ENCODE measurements at places on chromosomes 2 and 18.

DNA sequence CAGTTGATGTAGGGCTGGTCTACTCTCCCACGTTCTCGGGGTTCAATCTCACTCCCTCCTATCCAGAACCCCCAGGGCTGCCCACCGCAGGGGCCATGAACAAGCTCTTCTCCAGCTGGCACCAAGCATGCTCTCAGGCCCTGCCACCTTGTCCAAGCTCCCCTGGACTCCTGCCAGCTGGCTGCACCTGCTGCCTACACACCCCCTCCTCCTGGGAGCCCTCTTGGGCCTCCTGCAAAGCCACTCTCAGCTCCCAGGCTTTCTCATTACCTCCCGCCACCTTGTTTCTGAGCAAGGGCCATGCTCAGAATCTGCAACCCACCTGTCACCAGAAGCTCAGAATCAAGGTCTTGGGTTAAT lies 56.0 kb downstream of the HDAC4 start:
- DNase-seq: no peak

- no peak for DNase-seq
Measured at GRCh38 chr2:216774180-216774579, 78.8 kb upstream of the IGFBP5 start.

DNA sequence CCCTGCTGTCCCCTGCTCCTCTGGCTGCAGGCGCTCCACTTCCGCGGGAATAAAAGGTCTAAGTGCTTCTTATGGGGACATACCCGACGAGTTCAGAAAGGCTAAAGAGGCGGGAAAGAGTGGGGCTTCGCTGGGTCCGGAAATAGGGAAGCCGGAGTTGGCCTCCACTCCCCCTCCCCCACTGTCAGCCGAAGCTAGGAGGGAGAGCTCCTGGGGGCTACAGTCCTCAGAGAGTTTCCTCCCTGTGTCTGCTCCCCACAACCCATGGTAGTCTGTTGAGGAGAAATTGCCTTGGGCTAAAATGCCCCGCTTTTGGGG lies 7.2 kb downstream of the GAD1 start:
- peak; percentile 18 for DNase-seq

GRCh38 chr2:239819974-239820555 lies 205.1 kb downstream of the NDUFA10 start:
- DNase-seq: no peak

- no peak for DNase-seq
Measured at GRCh38 chr2:44652701-44653100, 288.8 kb upstream of the SIX3 start.

GRCh38 chr2:189249171-189249570 lies 69.6 kb upstream of the COL5A2 start:
- no peak for DNase-seq

DNA sequence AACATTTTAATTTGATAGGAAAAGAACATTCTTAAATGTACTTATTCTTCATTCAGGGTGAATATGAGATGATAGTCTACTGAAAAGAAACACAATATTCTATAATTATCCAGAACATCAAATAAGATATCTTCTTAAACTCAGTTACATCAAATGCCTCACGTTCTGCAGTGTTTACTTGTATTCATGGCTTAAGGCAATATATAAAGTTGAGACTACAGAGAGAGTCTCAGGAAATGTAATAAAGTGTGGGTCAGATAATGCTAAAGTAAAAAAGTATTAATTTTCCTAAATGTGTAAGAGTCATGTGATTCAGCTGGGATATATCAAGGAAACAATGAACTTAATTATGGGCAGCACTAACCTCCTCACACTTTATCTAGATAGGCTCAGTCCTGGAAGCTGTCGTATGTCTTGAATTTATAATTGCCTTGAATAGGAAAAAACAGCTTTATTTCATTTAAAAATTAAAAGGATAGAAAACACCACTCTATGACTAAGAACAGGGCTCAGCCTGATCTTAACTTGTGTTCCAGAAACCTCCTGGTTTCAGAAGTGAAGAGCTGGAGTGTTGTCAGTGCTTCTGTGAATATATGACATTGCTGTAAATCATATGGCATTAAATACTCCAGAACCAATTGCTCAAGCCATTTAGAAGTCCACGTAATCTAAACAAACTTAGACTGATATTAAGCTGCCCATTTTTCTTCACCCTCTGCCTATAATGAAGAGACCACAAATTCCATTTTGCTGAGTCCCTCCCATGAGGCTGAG lies 240.2 kb downstream of the FSIP2 start:
- DNase-seq: no peak

- no peak for DNase-seq
Measured at GRCh38 chr2:207901401-207901800, 123.9 kb downstream of the PLEKHM3 start.

- no peak for DNase-seq
Measured at GRCh38 chr2:176068419-176068832, 15.3 kb downstream of the EVX2 start.

GRCh38 chr2:23492337-23492675 lies 107.3 kb downstream of the KLHL29 start:
- no peak for DNase-seq

DNA sequence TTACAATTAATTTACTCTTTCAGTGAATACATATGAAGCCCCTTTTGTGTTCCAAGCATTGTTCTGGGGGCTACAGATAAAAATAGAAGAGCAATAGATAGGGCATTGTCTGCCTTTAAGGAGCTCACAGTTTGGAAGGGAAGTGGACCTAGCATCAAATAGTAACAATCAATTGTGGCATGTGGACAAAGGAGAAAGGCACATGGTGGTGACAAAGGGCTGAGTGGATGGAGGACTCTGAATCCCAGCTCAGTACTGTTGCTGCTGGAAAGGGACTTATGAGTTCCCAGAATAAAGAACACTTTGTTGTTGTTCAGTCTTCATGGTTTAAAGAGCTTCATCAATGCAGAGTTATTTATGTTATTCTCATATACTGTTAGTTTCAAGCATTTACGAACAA lies 217.7 kb downstream of the HRH4 start:
- DNase-seq: no peak

- no peak for DNase-seq
Measured at GRCh38 chr2:6492573-6492972, 373.1 kb downstream of the CMPK2 start.

DNA sequence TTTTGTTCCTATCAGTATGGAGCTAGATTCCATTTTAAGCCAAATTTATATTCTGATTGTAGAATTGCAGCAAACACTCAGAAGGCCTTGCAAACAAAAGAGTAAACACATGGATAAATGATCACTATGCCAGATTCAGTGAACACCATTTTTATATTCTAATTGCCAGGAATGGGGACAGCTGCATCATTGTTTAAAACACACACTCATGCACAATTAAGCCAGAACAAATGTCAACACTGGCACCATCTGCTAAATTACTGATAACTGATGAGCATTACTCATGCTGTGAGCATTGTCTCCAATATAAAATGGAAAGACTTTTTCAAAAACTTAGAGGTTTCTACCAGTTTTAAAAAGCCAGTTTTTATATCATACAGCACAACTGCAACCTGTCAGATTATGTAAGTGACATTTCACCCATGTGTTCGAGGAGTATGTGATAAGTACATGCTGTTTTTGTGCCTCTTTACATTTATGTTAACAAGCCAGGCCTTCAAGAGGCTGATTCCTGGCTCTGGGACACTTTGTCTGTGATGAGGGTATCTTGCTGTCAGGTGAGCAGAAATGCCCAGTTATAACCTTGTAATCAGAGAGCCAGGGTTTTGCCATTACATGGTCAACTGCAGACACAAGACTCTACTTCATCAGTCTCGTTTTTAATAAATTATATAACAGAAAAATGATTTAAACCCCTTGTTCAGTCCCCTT lies 4.4 kb upstream of the ST8SIA5 start:
- no peak for DNase-seq

DNA sequence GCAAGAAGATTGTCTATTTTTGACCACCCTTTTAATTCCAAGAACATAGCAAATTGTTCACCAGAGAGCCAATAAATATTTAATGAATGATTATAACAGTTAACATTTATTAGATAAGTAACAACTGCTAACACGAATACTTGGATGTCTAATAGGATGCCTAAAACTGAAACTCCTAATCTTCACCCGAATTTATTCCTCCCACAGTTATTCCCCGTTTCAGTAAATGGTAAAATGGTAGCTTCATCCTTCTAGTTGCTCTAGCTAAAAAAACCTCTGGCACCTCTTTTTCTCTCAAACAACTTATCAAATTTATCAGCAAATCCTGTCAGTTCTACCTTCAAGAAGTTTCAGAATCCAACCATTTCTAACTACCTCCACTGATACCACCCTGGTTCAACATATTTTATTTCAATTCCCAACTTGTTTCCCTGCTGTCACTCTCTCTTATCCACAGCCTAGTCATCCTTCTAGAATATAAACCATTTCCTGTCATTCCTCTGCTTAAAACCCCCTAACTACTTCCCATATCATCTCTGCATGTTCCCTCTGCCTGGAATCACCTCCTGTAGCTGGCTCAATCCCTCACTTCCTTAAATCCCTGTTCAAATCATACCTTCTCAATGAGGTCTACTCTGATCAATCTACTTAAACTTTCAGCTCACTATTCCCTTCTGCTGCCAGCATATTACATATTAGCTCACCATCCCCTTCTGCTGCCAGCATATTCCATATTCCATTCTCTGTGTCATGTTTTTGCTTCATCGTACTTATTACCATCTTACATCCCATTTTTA lies 93.8 kb downstream of the ROCK2 start:
- no peak for DNase-seq

DNA sequence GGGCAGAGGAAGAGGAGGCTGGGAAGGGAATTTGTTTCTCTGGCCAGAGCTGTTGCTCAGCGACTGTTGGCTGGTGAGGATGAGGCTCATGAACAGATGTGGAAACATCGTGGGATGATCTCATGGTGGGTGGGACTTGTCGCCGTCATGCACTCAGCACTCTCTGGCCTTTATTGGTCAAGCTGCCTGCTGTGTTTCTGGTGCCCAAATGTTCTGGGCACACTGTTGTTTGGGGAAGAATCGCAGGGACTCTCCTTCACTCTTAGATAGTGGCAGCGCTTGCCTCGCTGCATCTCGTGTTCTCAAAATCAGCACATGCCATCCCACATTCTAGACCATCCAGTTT lies 145.6 kb downstream of the AGAP1 start:
- no peak for DNase-seq

- DNase-seq: no peak
Measured at GRCh38 chr2:154386186-154386585, 312.3 kb upstream of the KCNJ3 start.
